Right cardiac atrium (tissue), 5 donors: ENCODE measurements at places on chromosomes 2 and 18.

DNA sequence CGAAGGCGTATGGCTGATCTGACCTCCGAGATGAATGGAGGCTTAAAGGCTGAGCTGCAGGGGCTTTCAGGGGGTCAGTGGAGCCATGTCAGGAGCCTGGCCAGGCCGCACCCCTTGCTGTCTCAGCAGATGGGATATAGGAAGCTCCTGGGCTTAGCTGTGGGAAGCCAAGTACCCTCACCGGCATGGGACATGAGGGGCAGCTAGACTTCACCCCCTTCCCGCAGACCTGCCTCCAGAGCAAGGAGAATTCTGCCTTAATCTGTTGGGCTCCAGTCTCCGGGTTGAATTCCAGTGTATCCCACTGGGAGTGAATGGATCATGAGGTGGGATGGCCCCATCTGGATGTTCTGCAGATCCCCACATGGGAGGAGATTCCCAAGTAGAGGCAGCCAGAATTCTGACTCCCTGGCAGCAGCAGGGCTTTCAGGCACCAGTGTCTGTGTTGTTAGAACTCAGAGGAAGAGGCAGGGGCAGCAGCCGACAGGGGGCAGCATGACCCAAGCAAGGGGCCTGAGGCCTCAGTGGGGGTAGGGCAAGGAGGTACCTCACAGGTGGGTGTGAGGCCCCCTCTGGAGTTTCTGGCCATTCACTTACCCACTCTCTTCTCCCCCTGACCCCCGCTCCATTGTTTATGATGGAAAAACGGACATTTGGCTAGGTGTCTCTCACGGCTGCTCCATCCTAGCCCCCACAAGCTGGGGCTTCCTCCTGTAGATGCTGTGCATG, 19.1 kb downstream of the CAPG start:
- DNase-seq = peak; percentile 88

DNA sequence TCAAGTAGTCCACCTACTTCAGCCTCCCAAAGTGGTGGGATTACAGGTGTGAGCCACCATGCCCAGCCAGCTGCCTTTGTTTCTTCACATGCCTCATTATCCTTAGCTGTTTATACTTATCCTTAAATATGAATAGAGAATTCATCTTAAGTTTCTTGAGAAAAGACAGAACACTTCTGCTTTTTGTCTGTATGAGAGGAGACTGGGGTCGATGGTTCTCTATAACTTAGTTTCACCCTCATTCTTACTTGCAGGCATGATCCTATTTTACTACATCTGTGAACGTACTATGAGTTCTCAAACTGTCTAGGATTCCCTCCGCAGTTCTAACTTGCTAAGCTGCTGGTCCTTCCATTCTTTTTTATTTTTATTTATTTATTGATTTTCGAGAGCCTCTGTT, 20.4 kb downstream of the PPM1B start:
- no peak for DNase-seq

DNA sequence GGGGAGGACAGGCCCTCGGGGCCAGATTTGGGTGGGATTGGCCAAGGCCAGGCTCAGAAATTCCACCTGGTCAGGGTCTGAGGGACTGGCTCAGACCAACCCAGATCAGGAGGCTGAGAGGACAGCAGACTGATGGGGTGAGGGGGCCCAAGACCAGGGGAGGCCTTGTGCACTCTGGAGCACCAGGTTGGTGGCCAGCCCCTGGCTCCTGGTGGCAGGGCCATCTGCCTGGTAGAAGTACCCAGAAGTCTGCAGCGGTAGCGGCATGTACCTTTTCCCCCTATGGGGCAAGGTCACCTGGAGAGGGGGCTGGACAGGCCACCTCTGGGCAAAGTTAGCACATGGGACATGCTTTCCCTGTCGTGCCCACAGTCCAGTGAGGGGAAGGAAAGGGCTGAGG, 21.2 kb upstream of the ODC1 start:
- DNase-seq = no peak

DNA sequence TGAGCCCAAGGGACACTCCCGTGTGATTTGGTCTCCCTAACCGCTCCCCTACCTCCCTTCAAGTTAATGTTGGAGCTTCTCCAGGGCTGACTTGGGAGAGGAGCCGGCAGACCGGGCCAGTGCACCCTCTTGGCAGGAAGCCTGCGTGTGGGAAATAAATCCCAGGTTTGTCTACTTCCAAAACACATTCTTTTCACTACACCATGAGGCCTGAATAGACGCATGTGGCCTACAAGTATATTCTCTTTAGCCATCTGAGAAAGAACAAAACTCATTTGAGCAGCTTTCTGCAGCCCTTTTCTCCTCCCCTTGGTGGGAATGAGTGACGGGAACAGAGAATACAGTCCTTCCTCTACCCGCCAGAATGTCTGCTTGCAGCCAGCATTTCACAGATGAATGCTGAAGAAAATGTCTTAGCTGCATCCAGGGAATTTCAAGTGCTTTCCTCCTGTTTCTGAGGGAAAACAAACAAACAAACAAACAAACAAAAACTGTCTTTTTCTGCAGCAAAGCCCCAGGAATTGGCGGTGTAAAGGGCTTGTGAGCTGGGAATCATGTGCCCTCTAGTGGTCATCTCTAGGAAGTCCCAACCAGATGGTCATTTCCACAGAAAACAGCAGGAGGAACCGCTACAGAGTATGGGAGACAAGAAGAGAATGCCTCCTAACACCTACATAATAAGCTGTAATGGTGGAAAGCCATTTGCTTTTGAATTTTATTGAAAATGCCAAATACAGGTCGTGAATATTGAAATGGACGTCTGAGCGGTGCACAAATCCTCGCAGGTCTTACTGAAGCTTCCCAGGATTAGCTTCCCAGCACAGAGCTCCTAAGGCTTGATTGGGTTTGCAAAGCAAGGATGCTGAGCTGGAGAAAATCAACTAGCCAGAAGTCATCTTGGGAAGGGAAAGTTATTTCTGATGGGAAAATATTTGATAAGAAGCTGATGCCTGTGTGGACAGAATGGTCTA, 41.2 kb upstream of the DAPL1 start:
- DNase-seq = no peak

DNA sequence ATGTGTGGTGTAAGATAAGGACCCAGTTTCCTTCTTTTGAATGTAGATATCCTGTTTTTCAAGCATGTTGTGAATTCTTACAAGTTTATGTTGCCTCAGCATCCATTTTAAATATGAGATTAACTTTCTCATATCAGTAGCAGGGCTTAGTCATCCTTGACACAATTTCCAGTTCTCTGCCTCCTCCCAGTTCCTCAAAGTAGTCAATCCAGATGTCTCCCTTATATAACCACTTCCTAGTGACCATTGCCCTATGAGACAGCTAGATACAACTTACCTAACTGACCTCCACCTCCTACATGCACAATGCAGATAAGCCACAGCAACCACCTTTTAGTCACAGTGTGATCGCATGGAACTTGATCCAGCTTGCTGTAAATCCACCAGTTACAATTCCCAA, 269.2 kb upstream of the ZNF521 start:
- DNase-seq = no peak

GRCh38 chr2:72113847-72114692, 33.6 kb downstream of the CYP26B1 start:
- DNase-seq = no peak

- peak; percentile 85 for DNase-seq
These were observed at the start of gene BOK for GRCh38 chr2:241558532-241559322. Gene BOK (plus strand): TSS chr2:241558745. CDS start chr2:241559484, 739 bp downstream.

- no peak for DNase-seq
These were observed 45.3 kb downstream of the BIRC6 start for GRCh38 chr2:32402091-32402490.

DNA sequence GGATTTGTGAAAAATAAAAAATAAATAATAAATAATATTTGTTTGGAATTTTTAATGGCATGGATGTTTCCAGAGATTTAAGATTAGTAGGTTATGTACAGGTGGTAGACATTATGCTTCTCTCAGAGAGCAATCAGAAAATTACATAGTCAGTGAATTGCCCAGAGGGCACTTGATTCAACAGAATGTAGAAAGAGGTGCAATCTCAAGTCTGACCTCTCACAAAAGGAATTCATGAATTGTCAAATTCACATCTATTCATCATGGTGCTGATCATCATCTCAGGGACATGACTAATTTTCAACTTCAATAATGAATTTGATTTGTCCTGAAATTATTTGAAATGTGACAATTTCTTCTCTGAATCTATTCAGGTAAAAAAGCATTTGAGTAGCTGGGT, 172.5 kb downstream of the PDE11A start:
- DNase-seq = no peak

DNA sequence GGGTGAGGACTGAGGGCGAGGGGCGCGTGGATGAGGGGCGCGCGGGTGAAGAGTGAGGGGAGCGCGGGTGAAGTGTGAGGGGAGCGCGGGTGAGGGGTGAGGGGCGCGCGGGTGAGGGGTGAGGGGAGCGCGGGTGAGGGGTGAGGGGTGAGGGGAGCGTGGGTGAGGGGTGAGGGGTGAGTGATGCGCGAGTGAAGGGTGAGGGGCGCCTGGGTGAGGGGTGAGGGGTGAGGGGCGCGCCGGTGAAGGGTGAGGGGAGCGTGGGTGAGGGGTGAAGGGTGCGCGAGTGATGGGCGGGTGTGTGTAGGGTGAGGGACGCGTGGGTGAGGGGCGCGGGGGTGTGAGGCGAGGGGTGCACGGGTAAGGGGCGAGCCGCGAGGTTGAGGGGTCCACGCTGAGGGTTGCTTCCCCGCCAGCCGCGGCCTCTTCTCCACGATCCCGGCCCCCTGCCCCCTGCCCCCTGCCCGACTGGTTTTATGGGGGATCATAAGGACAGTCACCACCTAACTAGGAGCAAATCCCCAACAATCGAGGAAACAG, 1.1 kb upstream of the SLC66A2 start:
- peak; percentile 71 for DNase-seq

DNA sequence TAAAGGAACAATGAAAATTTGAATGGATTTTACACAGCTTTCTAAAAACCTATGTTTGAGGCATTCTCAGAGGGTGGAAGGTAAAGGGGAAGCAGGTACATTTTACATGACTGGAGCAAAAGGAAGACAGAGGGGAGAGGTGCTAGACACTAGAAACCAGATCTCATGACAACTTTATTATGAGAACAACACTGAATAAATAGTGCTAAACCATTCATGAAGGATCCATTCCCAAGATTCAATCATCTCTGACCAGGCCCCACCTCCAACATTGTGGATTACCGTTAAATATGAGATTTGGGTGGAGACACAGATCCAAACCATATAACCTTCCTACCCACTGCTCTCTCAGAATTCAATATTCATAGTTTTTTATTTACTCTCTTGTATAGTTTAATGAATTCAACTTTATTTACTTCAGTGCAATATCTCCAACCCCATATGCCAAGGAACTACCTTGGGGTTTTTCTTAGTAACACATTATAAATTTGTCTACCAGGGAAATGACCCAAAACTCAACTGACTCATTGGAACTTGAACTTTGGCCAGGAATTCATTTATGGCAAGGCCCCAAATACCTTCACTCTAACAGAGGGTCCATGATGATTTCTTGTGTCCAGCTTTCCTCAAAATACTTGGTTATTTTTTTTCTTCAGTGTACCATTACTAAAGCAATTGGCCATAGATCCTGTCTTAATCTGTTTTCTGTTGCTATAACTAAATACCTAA, 317.8 kb downstream of the GULP1 start:
- no peak for DNase-seq

GRCh38 chr18:80023173-80023572, 11.1 kb upstream of the RBFA start:
- no peak for DNase-seq

- no peak for DNase-seq
These were observed 34.8 kb upstream of the SPATA3 start for GRCh38 chr2:230961091-230961491.

DNA sequence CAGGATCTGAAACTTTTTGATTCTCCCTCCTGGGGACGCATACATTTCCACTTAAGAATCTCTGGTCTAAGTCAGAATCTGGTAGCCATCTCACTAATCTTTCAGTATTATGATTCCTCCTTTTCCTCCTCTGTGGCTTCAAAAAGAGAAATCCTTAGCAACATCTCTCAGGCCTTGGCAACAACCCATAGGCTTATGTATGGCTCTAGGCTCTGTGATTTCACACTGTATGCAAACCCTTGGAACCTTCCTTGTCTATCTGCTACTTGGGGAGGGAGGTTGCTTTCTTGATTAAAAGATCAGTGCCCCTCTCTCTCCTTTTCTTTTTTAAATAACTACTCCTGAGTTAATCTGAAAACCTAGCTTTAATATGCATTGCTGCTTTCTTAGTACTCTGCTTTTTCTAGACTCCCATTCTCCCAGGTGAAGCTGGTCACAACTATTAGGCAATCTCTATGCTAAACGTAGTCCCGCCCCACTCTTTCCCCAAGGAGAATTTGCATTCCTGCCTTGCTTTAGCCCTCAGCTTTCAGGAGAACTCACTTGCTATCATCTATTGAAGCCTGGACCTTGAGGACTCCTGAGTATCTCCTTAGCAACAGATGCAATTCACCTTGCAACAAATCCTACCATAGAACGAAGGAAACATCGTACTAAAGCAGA, 72.2 kb upstream of the L3MBTL4 start:
- DNase-seq = no peak
